Thoracic aorta (tissue), 2 donors: ENCODE measurements at places on chromosomes 11 and 22. TPM values are rescaled to one million over a fixed set of nuclear protein-coding genes. Genes with fewer than 3 reads are reported as not detected.
A peak's percentile ranks its signal among the peaks of the same experiment; 100 is the strongest.

DNA sequence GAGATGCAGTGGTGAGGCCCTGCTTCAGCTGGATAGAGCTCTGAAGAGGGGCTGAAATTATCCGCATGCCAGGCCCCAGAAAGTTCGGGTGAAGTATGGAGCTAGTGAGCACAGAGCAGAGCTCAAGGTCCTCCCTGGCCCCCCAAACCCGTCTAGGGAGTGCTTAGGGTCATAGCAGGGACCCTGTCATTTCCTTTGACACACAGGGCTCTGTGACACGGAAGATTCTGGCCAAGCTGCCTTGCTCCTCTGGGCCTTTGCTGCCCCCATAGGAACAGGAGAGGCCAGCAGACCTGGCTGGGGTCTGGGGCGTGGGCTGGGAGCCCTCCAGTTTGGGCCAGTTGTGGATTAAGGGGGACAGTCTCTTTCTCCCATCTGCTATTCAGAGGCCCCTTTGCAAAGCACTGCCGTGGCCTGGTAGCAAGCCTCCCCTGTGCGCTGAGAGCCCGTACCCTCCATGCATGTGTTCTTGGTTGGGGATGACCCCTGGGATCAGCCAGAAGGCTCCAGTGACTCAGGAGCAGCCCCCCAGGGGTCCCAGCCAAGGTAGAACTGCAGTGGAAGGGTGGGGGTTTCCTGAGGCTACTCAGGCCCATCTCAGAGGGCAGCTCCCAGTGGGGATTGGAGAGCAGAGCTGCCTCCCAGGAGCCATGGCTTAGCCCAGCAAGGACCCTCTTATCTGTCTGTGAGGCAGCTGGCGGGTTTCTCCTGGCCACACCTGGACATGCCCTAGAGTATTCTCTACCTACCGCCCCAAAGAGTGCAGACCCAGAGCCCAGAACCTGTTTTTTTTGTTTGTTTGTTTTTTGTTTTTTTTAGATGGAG lies 42.3 kb downstream of the RNF141 start:
- H3K4me3 ChIP-seq = no peak overlapping the region
- DNase-seq = no peak
- H3K27me3 ChIP-seq = no peaks in the 10 kb centered on the region
- H3K4me1 ChIP-seq = no peaks in the 10 kb centered on the region
- no peak overlapping the region for H3K27ac ChIP-seq

GRCh38 chr11:75398906-75399305 lies 412 bp upstream of the RPS3 start:
- no peak for DNase-seq
- H3K27ac ChIP-seq = no peak overlapping the region
- no peak overlapping the region for H3K4me3 ChIP-seq
- H3K27me3 ChIP-seq = no peaks in the 10 kb centered on the region
- H3K36me3 ChIP-seq = peaks cover 21% of the 10 kb centered on the region
- peaks cover 5% of the 10 kb centered on the region for H3K4me1 ChIP-seq

GRCh38 chr11:118052581-118053206 lies 24.2 kb upstream of the TMPRSS4 start:
- no peak overlapping the region for H3K4me3 ChIP-seq
- H3K36me3 ChIP-seq = no peaks in the 10 kb centered on the region
- DNase-seq = no peak
- H3K4me1 ChIP-seq = no peaks in the 10 kb centered on the region
- no peak overlapping the region for H3K27ac ChIP-seq

DNA sequence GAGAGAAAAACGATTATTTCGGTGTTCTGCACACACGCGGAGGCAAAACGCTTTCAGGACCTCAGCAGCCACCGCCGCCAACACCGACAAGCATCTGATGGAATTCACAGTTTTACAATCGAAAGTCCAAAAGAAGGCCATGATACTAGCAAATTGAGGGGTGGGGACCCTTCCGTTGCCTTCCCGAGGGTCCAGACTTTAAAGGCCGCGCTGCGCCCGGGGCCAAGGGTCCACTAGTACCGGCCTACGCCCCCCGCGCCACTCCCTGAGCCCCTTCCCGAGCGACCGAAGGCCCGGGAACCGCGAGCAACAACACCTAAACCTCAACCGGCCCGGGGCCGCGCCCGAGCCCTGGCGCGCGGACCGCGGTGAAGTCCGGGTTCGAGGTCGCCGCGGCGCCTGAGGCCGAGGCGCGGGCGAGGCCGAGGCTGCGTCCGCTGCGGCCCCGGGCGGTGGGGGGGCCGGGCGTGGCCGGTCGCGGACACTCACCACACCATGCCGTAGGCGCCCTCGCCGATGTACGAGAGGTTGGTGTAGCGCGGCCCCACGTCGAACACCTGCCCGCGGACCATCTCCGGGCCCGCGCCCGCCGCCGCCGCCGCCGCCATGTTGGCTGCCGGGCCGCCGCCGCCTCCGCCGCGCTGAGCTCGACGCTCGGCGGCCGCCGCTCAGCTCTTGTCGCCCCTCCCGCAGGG lies 465 bp downstream of the MAPK1 start:
- no peaks in the 10 kb centered on the region for H3K27me3 ChIP-seq
- no peak for DNase-seq
- H3K36me3 ChIP-seq = no peaks in the 10 kb centered on the region
- peak overlapping the region; percentile 95 for H3K4me3 ChIP-seq

DNA sequence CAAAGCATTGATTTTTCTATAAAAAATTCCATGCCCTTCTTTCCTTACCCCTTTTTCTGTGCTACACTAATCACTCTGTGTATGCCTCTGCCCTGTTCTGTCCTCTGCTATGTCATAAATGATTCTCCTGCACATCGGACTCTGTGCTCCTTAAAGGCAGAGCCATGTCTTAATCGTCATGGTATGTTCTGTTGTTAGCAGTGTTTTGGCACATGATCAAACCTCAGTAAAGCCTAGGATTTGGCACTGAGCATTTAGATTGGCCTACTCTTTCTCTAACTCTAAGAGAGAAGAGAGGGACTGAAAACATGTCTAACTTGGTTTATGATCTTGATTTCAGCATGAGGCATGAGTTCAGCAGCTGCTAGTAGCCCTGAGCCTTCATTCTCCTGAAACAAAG lies 266.9 kb downstream of the AASDHPPT start:
- no peak overlapping the region for H3K4me3 ChIP-seq
- H3K27me3 ChIP-seq = no peaks in the 10 kb centered on the region
- H3K36me3 ChIP-seq = no peaks in the 10 kb centered on the region
- no peaks in the 10 kb centered on the region for H3K4me1 ChIP-seq

GRCh38 chr22:23751441-23751996 lies 607 bp upstream of the ZNF70 start:
- no peaks in the 10 kb centered on the region for H3K27me3 ChIP-seq
- H3K4me1 ChIP-seq = peaks cover 18% of the 10 kb centered on the region
- H3K4me3 ChIP-seq = peak overlapping the region; percentile 90

DNA sequence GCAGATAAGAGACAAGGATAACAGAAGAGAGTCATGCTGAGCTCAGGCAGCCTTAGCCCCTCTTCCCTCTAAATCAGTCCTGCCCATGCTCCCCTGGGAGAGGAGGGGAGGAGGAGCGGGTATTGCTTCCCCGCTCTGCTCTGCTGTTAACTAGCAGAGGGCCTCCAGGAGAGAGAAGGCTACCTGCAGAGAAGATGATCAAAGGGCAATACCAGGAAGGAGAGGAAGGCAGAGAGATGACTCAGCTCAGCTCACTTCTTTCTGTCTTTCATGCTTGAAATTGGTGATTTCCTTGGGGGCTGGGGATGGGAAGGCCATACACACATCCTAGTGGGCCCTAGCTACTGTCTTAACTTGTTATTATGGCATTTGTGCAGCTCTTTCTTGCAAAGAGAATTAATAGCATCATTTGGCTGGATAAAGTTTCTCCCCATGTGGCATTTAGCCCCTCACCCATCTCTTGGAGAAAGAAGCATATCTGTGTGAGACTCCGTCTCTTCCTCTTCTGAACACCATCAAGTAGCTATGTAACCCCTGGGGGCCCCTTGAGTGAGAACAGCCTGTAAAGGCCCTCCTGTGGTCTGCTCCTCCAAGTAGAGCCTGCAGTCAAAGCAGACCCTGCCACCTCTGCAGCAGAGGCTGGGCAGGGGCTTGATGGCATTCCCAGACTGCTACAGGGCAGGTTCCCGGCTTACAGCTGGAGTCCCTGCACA lies 33.4 kb upstream of the AMOTL1 start:
- H3K36me3 ChIP-seq = no peaks in the 10 kb centered on the region
- no peak overlapping the region for H3K4me3 ChIP-seq
- H3K4me1 ChIP-seq = peaks cover 12% of the 10 kb centered on the region
- H3K27me3 ChIP-seq = no peaks in the 10 kb centered on the region
- no peak for DNase-seq
- no peak overlapping the region for H3K27ac ChIP-seq

DNA sequence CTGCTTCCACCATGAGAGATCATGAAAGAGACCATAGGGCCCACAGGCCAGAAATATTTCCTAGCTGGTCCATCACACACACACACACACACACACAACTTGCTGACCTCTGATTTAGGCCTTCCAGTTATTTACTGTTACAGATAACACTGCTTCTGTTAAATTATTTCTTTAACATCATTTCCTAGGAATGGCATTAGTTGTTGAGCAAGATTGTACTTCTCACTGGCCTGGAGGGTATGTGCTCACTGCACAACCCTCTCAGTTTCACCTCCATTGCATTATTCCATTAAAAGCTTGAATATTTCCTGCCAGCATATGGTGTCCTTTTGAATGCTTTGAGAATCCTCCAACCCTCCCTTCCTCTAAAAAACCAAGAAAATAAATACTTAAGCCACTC lies 104.4 kb downstream of the MICAL2 start:
- no peaks in the 10 kb centered on the region for H3K27me3 ChIP-seq
- peaks cover 75% of the 10 kb centered on the region for H3K36me3 ChIP-seq
- peak overlapping the region; percentile 95 for H3K27ac ChIP-seq
- peaks cover 70% of the 10 kb centered on the region for H3K4me1 ChIP-seq

SYT8 gene
- 3.6 TPM for total RNA-seq

GRCh38 chr22:20024650-20025397 lies 3.9 kb downstream of the TANGO2 start:
- no peaks in the 10 kb centered on the region for H3K27me3 ChIP-seq
- peaks cover 32% of the 10 kb centered on the region for H3K4me1 ChIP-seq
- no peak for DNase-seq
- H3K27ac ChIP-seq = no peak overlapping the region
- H3K36me3 ChIP-seq = no peaks in the 10 kb centered on the region
- no peak overlapping the region for H3K4me3 ChIP-seq

DNA sequence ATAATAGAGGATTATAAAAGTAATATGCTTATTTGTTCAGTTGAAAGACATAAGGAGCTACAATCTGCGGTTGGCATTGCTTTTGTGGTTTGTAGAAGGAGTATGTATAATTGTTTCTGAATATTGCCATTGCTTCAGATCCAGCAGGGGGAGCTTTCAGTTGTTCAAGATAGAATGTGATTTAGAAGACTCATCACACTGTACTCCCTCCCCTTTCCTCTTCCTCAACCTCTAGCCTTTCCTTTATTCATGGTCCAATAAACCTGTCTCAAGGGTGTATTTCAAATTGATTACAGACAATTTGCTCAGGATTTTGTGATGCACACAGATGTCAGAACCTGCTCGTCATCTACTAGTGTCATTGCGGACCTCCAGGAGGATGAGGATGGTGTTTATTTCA lies 9.8 kb downstream of the PRMT3 start:
- no peak for DNase-seq
- H3K4me3 ChIP-seq = no peak overlapping the region
- H3K36me3 ChIP-seq = peaks cover 10% of the 10 kb centered on the region
- H3K4me1 ChIP-seq = no peaks in the 10 kb centered on the region
- no peaks in the 10 kb centered on the region for H3K27me3 ChIP-seq

GRCh38 chr11:413120-414081 lies 1.4 kb downstream of the SIGIRR start:
- no peaks in the 10 kb centered on the region for H3K27me3 ChIP-seq
- no peak overlapping the region for H3K27ac ChIP-seq
- no peaks in the 10 kb centered on the region for H3K4me1 ChIP-seq
- no peaks in the 10 kb centered on the region for H3K36me3 ChIP-seq
- H3K4me3 ChIP-seq = no peak overlapping the region
- DNase-seq = no peak

DNA sequence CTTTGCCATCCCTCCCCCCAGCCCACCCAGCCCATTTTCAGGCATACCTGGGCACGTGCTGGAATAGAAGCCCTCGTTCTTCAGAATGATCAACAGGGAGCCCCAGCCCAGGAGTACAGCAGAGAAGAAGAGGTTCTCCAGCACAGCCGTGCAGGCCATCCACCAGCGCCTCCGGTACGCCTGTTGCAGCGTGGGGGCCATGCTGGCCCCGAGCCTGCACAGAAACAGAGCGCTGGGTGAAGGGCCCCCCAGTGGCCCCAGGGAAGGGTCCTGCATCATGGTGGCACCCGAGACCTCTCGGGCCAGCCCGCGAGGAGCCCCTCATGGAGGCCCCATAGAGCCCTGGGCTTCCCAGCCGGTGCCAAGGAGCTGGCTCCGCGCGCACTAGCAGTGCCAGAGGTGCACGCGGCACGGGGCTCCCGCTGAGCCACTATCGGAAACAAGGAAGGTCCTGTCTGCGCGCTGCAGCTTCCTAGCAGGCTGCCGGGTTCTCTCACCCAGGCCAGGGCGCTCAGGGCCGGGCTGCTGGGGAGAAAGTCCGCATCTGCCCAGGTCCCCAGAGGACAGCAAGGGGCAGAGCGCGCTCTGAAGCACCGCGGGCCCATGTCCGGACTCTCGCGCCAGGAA lies 1.5 kb downstream of the SLC43A1 start:
- no peaks in the 10 kb centered on the region for H3K27me3 ChIP-seq
- H3K27ac ChIP-seq = no peak overlapping the region
- H3K36me3 ChIP-seq = no peaks in the 10 kb centered on the region

DNA sequence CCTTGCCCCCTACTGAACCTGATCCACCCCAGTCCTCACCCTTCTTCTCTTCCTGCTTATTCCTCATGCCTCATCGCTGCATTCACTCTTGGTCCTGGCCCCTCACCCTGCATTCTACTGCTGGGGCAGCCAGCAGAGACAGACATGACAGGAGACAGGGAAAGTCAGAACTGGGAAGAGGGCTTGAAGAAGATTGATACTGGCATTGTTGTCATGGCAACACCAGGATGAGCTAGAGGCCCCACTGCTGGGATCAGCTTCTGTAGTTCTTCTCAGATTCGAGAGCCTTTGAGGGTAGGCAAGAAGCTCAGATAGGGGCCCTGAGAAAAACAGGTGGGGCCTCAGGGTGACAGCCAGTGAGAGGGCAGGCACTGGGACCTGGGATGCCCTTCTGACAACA lies 264.3 kb downstream of the MIAT start:
- no peak overlapping the region for H3K27ac ChIP-seq
- H3K4me1 ChIP-seq = peaks cover 24% of the 10 kb centered on the region
- no peak for DNase-seq
- H3K4me3 ChIP-seq = no peak overlapping the region
- no peaks in the 10 kb centered on the region for H3K27me3 ChIP-seq

DNA sequence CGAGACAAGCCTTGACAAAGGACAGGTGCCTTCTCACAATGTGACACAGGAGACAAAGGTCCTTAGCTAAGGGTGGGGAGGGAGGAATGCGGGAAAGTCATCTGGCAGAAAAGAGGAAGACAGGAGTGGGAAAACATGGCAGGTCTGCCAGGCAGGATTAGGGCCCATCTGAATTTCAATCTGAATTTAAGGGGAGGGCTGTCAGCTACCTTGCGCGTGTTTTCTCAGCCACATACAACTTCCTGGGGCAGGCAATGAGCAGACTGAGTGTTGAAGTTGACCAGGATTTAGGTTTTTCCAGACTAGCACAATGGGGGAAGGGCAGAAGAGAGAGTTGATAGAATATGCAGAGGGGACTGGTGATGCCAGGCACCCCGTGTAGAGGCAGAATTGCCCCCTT lies 66.7 kb upstream of the LARGE1 start:
- DNase-seq = no peak
- H3K4me1 ChIP-seq = peaks cover 5% of the 10 kb centered on the region
- H3K4me3 ChIP-seq = no peak overlapping the region
- H3K36me3 ChIP-seq = no peaks in the 10 kb centered on the region
- H3K27me3 ChIP-seq = no peaks in the 10 kb centered on the region

PGM2L1 gene
- 8.9 TPM for total RNA-seq

HTR3B gene
- not detected for total RNA-seq
